ENCODE measurements at places on chromosomes 13 and 19.

GRCh38 chr19:19214159-19214490 lies 2.4 kb downstream of the NCAN start:
- DNase-seq = no peak

DNA sequence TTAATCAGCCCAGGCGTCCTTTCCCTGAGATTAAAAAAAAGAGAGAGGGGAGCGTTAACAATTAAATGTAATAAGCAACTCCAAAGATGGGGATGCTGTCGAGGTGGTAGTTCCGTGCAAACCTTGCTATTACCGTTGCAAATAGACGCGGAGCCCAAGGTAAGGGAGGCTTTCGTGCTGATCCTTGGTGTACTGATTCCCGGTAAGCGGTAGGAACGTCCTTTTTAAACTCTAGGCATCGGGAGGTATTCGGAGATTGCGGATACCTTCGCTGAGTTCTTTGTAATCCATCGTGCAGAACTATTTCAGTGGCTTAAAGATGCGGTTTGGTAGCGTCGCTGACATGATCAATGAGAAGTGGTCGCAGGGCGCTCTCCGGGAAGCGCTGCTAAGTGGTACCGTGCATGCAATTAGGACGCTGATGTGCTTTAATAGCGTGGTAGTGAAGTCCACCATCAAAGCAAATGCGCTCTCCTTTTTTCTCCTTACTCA lies 3.1 kb downstream of the SLITRK5 start:
- DNase-seq = no peak

DNA sequence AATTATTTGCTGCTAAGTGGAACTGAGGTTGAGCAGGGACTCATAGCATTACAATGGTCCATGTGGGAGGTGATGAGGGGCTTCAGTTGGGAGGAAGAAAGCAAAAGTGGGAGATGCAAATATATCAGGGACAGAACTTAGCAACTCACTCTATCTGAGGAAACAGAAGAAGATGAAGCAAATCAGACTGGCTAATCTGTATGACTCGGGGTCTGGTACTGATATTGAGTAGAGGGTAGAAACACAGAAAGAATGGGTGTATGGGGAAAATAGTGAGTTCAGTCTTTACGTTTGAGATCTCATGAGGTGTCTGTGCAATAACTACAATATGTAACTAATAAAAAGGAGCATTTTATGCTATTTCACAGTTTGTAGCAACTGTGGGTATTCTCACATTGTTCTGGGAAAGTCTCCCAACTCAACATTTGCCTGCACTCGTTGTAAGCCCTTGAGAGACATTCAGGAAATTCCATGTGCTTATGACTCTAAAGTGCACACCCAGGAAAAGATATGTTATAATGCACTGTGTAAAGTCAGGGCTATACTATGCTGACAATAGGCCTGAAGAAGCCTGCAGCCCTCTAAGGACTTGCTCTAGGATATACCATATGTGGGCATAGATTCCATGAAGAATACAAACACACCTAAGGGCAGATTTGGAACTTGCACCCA lies 183.5 kb downstream of the SPRY2 start:
- no peak for DNase-seq

DNA sequence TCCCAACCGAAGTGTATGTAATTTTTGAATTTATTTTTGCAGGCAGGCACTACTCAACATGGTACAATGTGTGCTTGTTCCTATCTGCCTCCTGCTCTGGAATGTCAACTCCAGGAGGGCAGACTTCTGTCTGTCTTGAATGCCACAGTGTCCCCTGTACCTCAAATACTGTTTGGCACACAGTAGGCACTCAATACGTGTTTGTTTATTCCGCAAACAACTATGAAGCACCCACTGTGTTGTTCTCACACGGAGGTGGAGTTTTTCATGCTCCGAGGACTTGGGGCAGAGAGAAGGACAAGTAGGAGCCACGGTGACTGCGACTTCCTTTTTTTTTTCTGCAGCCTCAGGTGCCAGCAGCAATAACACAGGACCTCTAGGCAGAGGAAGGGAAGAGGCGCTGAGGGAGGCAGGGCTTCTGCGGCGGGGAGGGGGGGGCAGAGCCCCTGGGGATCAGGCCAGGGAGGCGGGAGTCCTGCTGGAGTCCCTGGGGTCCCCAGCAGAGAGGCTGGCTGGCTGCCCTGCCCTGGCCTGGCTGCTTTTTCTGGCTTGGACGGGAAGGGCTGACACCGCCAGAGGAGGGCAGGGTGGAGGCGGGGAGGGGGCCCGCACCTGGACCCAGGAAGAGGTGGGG lies 29.3 kb upstream of the TNFAIP8L1 start:
- DNase-seq = no peak

DNA sequence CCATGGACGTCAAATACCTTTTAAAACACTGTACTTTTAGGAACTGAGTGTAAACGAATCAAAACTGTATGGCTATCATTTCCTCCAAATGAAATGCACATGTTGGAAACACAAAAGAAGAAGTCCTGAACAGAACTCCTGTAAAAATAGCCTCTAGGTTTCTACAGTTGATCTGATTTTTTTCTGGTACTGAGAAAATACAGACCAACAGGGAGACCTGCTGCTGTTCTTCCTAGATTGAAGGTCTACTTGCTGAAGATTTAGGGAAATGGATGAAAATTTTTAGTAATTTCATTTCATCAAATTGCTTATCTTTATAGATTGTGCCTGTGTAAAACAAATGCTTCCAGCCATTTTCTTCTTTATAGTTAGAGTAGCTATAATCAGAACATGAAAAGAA lies 520.4 kb downstream of the SLITRK6 start:
- DNase-seq = no peak

- DNase-seq = peak; percentile 47
Observed at GRCh38 chr19:55279770-55280643, at the start of gene HSPBP1. TSS of gene HSPBP1 (minus strand) at chr19:55280110. CDS start at chr19:55279608, 502 bp downstream.

DNA sequence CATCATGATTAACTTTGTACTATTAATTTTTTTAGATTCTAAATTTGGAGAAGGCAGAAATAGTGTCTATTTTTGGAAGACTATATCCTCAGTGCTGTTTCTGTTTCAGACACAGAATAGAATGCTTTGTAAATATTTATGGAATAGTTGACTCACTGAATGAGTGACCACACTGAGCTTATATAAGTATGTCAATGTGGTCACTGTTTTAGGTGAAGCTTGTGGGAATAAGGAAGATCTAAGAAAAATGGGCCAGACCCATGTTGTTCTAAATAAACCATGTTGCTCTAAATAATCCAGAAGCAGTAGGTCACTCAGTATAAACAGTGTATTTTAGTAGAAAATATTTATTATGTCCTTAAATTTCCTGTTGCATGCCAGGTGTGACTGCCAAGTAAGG lies 45.5 kb upstream of the DACH1 start:
- no peak for DNase-seq

DNA sequence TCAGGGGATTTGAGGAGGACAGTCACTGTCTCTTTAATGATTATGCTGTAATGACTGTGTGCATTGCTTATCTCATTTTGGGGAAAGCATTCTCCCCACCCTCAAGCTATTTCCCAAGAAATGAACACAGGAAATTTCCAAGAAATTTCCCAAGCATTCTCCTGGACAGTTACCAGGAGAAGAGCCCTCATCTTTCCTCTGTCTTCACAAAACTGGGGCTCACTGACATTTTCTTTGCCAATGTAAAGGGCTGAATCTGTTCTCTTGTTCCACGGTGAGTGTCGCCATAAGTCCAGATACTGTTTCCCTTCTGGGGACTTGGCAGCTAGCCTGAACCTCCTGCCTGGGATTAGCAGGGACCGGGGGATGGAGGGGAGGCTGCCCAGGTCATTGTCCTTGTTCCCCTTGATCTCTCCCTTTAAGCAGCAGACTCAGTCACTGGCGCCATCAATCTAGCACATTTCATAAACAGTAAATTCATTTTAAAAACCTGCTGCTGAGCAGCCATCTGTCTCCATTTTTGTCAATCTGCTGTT lies 172.8 kb downstream of the DNAJC15 start:
- DNase-seq = no peak

GRCh38 chr19:18029617-18030338 lies 21.8 kb downstream of the ARRDC2 start:
- no peak for DNase-seq

GRCh38 chr19:41595258-41595889 lies 19.4 kb downstream of the CEACAM21 start:
- no peak for DNase-seq

DNA sequence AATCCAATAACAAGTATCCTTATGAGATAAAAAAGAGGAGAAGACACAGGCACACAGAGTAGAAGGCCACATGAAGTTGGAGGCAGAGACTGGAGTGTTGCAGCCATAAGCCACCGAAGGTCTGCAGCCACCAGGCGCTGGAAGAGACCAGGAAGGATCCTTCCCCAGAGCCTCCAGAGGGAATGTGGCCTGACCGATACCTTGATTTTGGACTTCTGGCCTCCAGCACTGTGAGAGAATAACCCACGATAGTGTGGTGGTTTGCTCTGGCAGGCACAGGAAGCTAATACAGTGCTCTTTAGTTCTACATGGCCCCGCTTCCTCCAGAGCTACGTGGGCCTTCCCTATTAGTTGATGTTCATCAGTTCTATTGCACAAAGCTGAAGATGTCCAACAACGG lies 15.3 kb upstream of the SULT2A1 start:
- no peak for DNase-seq

DNA sequence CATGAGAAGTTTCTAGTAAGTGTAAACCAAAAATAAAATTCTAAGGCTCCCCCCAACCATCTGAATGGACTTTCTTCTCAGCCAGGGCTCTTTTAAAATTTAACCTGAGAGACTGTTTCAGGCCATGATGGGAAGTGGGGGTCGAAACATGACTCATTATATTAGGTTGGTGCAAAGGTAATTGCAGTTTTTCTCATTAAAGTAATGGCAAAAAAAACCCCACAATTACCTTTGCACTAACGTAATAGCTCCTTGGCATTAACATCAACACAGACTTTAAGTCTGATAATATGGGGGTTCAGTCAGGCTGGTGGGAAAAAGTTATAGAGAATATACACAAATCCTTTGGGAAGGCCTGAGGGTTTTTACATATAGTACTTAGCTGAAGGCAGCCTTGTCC lies 9.4 kb upstream of the SPART start:
- no peak for DNase-seq

- DNase-seq = no peak
Observed at GRCh38 chr19:32202244-32202643, 143.2 kb upstream of the ZNF507 start.

DNA sequence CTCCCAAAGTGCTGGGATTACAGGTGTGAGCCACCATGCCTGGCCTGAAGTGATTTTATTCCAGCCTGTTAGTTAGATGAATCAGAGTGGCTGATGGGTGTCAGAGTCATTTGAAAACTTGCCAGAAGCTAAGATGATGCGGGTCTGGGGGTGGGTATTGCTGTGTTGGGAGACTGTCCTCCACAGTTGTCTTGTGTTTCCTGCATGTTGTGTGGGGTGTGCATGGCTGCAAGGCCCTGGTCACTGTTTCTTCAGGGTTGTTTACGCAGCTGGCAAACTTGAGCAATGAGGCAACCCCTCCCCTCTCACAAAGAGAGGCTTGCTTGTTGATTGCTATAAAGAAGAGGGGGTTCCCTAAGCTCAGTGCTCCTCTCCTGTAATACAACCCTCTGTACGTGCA lies 71.8 kb downstream of the TRPM4 start:
- DNase-seq = no peak

- no peak for DNase-seq
Observed at GRCh38 chr19:50639121-50640112, at the start of gene SYT3. TSS of gene SYT3 (minus strand) at chr19:50639881. CDS start at chr19:50637411, 2,470 bp downstream.

GRCh38 chr19:50720921-50721381 lies 1.3 kb upstream of the SHANK1 start:
- no peak for DNase-seq

DNA sequence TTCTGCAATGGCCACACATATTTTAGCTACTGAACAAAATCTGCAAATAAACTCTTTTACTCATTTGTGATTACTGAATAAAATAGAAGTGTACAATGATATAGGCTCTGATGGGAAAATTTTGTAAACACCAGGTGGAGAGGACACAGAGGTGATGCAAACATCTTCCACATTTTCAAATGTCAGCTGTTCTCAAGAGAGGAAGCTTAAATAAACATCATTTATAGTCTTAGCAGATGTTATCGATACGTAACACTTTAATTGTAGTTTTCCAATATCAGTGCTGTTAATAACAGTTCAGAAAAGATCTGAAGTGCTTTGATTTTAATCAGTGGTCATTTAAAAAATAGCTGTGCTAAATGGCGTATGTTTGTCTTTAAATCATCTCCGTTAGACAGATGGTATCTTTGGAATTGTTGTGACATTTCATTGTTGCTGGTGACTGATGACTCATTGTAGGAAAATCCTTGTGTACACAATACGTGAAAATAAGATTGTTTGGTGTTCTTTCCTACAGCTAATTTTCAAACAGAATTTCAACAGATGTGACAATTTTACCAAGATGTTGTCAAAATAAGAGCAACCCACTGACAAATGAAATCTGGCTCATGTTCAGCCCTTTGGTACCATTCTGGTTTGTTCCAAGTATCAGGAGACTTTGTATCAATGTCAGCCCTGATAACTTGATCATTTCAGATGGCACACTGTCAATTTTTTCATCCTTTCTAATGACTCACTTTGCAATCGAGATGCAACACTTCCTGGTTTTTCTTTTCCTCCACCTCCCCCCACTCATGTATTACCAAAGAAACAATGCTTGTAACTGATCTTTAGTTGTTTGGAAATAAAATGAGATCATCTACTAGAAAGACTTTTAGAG lies 516.0 kb downstream of the DCT start:
- DNase-seq = no peak

Data from cortex of kidney (tissue), 1 donor.